ENCODE measurements at places on chromosomes 4 and X.

- no peak for DNase-seq
Observed at GRCh38 chr4:182250446-182250845, 7.2 kb downstream of the TENM3 start.

DNA sequence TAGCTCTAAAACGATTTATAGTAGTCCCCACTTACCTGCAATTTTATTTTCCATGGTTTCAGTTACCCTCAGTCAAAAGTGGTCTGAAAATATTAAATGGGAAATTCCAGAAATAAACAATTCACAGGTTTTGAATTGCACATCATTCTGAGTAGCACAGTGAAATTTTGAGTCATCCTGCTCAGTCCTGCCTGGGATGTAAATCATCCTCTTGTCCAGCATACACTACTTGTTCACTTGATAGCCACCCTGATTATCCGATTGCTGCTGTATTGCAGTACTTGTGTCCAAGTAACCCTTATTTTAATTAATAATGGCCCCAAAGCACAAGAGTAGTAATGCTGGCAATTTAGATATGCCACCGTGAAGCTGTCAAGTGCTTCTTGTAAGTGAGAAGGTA lies 23.5 kb upstream of the BDH2 start:
- DNase-seq, result no peak

GRCh38 chr4:29972121-29972520 lies 748.0 kb upstream of the PCDH7 start:
- no peak for DNase-seq

GRCh38 chrX:150118476-150118875 lies 180.2 kb upstream of the EOLA2 start:
- DNase-seq, result no peak

GRCh38 chr4:122715221-122715620 lies 17.3 kb upstream of the BBS12 start:
- DNase-seq, result no peak

DNA sequence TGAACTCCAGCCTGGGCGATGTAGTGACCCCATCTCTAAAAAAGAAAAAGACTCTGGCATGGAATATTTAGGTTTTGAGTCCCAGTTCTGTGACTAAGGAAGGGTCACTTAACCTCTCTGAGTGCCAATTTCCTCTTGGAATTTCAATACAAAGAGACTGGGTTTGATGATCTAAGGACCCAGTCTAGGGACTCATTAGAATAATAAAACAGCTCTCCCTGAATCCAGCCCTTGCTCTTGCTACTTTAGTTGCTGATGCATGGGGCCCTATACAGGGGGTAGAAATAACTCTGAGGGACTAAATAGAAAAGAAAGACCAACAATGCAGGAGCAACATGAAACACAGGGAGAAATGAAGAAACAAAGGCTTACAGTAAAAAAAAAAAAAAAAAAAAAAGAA lies 12.6 kb downstream of the C4orf54 start:
- DNase-seq, result no peak

DNA sequence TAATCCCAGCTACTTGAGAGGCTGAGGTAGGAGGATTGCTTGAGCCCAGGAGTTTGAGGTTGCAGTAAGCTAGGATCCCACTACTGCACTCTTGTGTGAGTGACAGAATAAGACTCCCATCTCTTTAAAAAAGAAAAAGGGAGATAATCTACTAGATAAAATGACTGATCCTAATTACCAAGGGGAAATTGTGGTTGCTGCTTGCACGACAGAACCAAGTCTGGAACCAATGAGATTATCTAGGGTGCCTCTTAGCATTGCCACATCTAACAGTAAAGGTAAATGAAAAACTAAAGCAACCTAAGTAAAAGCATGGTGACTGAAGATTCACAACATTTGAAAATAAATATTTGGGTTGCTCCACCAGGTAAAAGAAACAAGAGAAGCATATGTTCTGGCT lies 185.1 kb downstream of the PDHA2 start:
- no peak for DNase-seq

DNA sequence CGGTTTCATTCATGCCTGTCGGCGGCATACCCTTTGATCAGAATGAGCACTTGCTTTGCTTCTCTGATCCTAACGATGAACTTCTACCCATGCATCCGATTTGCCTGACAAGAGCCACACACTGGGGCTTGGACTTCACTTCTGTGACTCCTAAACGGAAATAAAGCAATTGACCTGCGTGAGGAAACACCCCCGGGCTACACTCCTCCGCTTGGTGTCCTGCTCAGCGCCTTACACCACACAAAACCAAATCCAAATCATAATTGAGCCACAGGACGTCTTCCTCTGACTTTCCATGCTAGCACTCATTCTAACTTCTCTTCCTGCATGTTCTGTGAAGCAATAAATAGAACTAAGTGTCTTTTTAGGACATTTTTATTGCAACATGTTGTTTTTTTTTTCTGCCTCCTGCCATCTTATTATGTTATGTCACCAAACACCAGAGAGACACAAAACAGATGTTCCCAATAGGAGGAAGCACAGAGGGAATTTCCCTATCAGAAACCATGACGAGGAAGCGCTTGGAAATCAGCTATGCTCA lies 110.8 kb upstream of the FAM9B start:
- DNase-seq, result no peak

DNA sequence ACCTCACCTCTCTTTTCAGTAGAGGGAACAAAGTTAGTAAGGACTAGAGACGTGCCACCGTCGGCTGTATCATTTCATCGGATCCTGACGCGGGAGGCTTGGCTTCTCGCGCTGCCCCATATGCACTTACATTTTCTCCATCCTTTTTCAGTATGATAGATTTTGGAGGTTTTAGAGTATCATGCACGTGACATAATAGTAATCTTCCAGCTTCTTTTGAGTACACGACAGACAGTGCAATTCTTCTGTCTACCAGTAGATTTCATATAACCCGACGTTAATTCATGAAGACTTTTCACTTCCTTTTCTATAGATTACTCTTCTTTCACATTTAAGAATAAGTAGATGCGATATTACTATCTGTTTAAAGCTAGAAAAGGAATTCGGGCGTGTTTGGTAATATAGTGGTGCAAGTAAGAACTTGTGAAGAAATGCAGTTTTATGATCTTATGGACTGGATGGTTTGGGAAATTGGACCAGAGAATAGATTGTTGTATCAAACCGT lies 1.0 kb downstream of the CDS1 start:
- DNase-seq, result no peak
